Thyroid gland (tissue), 4 donors: ENCODE measurements at places on chromosomes 6 and 20. TPM values are rescaled to one million over a fixed set of nuclear protein-coding genes. Genes with fewer than 3 reads are reported as not detected.
A peak's percentile ranks its signal among the peaks of the same experiment; 100 is the strongest.

DNA sequence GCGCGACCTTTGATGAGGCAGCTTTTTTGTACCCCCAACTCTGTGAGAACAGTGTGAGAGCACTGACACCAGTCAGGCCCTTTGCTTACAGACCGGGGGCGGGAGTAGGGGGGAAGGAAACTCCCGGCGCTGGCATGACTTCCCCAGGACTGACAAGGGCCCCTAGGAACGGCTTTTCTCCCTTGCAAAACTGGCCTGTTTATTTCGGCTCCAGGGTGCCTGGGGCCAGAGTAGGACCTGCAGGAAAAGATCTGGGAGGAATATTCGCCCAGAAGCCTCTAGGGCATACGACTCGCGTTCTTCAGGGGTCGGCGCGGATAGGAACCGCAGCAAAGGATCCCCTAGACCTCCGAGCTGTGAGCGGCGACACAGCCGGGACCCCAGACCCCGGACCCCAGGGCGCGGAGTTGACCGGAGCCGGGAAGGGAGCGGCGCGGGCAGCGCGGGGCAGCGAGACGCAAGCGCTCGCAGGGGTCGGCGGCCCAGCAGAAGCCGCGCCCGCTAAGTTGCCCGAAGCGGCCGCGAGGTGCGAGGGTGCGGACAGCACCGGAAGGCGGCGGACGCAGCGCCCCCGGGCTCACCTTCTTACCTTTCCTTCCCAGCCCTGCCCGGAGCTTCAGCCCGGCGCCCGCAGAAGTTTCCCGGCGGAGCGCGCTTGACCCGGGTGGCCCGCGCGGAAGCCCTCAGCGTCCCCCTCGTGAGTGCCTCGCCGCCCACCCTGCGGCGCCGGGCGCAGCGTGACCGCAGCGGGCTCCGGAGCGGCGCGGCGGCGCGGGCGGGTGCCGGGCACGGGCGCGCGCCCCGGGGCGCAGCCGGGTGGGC, at the start of gene POPDC3:
Gene POPDC3 (minus strand): TSS at position 771 of the 822 bp plus-strand sequence. CDS start 18,105 bp downstream, outside the sequence.
- no peaks in the 10 kb centered on the region for H3K27me3 ChIP-seq
- peak; percentile 19 for DNase-seq
- H3K27ac ChIP-seq: no peak within 1 kb of the TSS

DNA sequence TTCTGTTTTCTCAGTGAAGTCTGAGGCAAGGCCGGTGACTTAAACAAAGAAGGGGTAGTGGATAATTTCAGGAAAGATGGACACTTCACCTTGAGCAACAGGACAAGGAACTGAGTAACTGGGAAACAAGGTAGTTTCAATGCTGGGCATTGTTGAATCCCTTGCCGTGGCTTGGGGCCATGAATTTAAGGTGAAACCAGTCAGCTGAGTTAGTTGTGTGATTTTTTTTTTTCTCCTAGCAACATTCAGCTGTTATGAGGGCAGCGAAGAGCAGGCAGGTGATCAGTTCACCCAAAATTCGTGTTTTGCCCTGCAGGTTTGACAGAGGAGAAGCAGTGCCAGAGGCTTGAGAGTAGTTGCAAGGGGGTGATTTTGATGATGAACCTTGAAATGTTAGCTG, 6.8 kb downstream of the BICRAL start:
- no peaks in the 10 kb centered on the region for H3K36me3 ChIP-seq
- H3K4me3 ChIP-seq: no peak overlapping the region
- H3K4me1 ChIP-seq: peaks cover 61% of the 10 kb centered on the region
- peak; percentile 70 for DNase-seq
- H3K27ac ChIP-seq: peak overlapping the region; percentile 58

DNA sequence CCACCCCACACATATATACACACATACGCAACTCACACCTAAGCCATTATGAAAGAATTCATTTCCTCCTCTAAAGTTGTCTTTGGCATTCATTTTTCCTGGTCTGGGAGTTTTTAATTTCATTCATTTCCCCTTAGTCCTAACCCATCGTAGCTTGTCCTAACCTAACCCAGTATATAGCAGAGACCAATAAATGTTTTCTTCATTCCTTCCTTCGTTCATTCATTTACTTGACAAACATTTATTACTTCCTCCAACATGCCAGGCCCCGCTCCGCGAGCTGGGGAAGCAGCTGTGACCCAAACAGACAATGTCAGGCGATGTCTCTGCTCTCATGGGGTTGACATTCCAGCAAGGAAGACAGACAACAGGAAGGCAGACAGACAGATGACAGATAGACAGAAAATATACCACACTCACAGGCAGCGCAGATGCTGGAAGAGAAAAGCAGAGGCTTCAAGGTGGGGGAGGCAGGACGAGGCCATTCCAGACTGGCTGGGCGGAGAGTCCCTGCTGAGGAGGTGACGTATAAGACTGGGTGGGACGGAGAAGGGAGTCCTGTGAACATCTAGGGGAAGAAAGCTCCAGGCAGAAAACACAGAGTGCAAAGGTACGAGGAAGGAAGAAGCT, 33.7 kb upstream of the SIRPA start:
- H3K27ac ChIP-seq: no peak overlapping the region
- H3K4me1 ChIP-seq: no peaks in the 10 kb centered on the region
- H3K27me3 ChIP-seq: no peaks in the 10 kb centered on the region
- DNase-seq: no peak

DNA sequence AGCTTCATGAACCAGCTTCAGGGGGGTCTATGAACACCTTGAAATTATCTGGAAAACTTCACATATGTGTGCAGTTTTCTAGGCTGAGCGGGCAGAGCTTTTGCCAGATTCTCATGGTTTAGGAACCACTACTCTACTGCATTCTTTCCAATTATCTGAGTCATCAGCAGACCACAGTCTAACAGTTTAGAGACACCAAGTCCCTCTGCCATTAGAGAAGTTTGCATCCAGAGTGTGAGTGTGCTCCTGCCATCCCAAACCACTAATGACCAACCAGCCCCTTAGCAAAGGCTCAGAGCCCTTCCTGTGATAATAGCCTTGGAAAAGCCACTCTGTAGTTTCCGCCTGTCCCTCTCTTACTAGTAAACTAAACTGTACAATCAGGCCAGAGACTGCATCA, 96.8 kb downstream of the PHACTR1 start:
- H3K4me3 ChIP-seq: no peak overlapping the region
- no peak overlapping the region for H3K27ac ChIP-seq
- DNase-seq: no peak
- no peaks in the 10 kb centered on the region for H3K27me3 ChIP-seq
- H3K36me3 ChIP-seq: no peaks in the 10 kb centered on the region

DNA sequence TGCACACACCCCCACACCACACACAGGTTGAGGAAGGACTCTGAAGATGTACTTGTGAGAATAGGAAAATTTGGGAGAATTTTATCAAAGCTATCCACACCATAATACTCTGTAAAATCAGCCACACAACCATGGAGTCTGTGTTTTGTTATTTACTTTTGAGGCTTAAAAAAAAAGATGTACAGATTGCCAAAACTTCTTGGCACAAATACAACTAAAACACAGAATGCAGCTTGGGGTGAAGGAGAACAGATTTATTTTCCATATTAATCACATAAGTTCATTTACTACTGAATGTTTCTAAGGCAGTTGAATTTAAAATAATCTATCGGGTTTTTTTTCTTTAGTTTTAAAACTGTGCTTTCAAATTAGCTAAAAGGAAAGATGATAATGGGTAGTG, 32.8 kb upstream of the KCNQ5 start:
- H3K27ac ChIP-seq: no peak overlapping the region
- no peaks in the 10 kb centered on the region for H3K36me3 ChIP-seq
- H3K4me3 ChIP-seq: no peak overlapping the region
- no peak for DNase-seq
- H3K4me1 ChIP-seq: no peaks in the 10 kb centered on the region

- no peaks in the 10 kb centered on the region for H3K36me3 ChIP-seq
- no peaks in the 10 kb centered on the region for H3K4me1 ChIP-seq
- H3K4me3 ChIP-seq: no peak overlapping the region
- H3K27me3 ChIP-seq: no peaks in the 10 kb centered on the region
Measured at GRCh38 chr20:59708326-59708725, 104.0 kb downstream of the PHACTR3 start.

DNA sequence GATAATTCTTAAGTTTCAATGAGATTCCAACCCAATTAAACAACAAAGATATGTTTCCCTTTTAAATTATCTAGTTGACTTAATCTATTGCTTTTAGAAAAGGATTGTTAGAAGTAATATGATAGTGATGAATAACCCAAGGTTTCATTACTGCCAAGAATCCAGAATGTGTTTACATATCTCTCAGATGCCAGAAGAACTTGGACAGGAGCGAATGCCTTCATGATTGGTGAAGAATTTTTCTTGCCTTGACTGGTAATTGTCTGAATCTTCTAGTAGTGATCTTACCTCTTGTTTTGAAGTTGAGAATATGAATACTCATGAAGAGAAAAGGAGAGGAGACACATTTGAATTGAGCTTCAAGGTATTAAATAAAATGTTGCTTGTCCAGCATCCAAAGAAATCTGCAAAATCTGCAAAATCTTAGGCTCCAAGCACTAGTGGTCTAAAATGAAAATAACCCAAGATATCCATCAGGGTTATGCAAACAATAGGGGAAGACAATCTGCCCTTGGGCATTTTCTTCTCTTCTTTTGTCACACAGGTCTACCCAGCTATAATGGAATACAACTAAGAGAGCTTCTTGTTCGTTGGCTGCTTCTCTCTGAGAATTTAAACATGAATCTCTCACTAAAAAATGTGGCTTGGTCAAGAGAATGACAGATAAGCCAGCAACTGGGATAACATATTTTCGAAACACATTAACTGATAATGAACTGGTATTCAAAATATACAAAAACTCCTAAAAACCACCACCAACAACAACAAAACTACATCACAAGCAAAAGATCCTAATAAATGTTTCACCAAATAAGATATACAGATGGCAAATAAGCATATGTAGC, 928.9 kb downstream of the EYS start:
- no peak for DNase-seq
- no peaks in the 10 kb centered on the region for H3K4me1 ChIP-seq
- H3K27ac ChIP-seq: no peak overlapping the region
- no peaks in the 10 kb centered on the region for H3K27me3 ChIP-seq
- H3K36me3 ChIP-seq: no peaks in the 10 kb centered on the region
- no peak overlapping the region for H3K4me3 ChIP-seq

GRCh38 chr6:130965656-130966055, 97.4 kb downstream of the EPB41L2 start:
- H3K4me1 ChIP-seq: peaks cover 34% of the 10 kb centered on the region
- H3K36me3 ChIP-seq: no peaks in the 10 kb centered on the region
- no peak for DNase-seq
- H3K4me3 ChIP-seq: no peak overlapping the region
- H3K27ac ChIP-seq: no peak overlapping the region

The ELOVL2 gene
- 0.75 TPM for total RNA-seq

The ACTR5 gene
- total RNA-seq: 9.9 TPM
